ENCODE measurements at places on chromosomes 11 and 22.

- no peak for DNase-seq
Observed at GRCh38 chr11:14140991-14141390, 178.5 kb downstream of the SPON1 start.

GRCh38 chr11:75499423-75500190, 26.1 kb downstream of the GDPD5 start:
- no peak for DNase-seq

GRCh38 chr11:111734101-111734953, 31.9 kb downstream of the PPP2R1B start:
- no peak for DNase-seq

DNA sequence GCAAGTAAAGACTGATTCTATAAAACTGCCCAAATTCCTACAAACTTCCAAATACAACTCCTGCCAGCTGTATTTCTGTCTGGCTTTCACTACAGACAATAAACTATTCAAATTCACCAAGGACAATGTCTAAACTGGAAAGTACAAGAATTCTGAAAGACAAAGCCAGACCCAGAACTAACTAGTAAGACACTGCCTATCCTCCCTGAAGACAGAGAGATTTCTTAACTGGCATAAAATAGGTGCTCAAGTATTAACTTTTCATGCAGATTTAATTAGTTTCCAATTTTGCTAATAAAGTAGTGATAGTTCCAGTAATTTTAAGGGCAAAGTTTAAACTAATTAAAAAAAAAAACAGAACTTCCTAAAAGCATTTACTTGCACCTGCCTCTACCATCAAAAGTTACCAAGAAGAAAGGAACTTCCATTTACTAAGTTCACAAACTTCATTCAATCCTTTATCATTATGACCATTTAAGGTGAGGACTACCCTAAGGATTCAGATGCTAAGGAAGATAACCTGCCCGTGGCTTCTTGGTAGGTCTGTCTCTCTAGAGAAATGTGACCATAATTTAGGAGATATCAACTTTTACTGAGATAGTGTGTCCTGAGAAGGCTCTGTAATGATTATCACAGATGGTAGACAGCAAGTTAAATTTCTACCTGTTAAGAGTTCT, 45.2 kb downstream of the CELF1 start:
- DNase-seq = no peak

DNA sequence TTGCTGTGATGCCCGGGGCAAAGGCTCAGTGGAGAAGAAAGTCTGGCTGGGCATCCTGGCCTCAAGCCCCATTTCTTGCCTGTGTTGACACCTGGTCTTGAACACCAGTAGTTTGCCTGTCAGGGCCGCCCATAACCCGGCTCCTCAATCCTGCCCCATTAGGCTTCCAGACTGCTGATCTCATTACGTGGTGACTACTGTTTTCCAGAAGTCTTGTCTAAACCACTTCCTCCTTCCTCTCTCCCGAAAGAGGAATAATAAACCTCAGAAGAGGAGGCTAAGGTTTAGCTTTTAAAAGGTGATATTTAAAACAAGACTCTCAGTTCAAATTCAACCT, 97.7 kb downstream of the CD44 start:
- DNase-seq = no peak

DNA sequence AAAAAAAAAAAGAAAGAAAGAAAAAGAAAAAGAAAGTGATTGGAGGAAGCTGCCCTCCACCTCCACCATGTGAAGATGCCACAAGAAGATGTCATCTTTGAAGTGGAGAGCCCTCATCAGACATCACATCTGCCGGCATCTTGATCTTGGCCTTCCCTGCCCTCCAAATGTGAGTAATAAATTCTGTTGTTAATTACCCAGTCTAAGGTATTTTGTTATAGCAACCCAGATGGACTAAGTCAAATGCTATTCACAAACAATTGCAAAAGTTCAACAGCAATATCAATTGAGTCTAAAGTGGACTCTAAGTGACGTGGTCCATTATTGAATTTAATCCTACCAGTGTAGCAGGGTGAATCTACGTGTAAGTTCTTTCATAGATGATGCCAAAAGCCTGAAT, 55.9 kb upstream of the NUP160 start:
- DNase-seq = no peak

GRCh38 chr11:33948494-33948893, 56.6 kb upstream of the LMO2 start:
- DNase-seq = no peak

GRCh38 chr22:26079009-26079408, 90.3 kb upstream of the SEZ6L start:
- DNase-seq = no peak

DNA sequence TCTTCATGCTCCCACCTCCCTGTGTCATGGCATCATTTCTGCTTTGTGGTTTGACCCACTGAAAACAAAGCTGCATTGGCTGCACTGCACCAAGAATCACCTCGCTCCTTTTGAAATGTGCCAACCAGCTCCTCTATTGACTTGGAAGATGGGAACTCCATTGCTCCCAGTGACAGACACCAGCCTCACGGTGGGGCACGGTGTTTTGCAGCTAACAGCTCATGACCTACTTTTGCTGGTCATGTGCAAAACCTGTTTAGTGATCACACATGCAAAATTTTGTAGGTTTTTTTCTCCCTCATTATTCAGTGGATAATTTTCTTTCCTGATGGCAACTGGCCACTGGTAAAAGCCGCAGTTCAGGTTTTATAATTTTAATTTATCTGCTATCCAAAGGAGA, 36.8 kb downstream of the ARFGAP2 start:
- no peak for DNase-seq

- no peak for DNase-seq
Observed at GRCh38 chr11:76071090-76071489, 135.2 kb downstream of the WNT11 start.

All from left lung (tissue), 14 donors.